ENCODE measurements at places on chromosomes 6 and 20.

- H3K27ac ChIP-seq = 0 out of 2 replicates have a peak overlapping the region, but pooled peaks have one; percentile 26
- no peak for DNase-seq
- H3K36me3 ChIP-seq = no peaks in the 10 kb centered on the region
- H3K4me1 ChIP-seq = peaks cover 5% of the 10 kb centered on the region
- H3K27me3 ChIP-seq = no peaks in the 10 kb centered on the region
Observed at GRCh38 chr6:100879317-100879716, 1.8 kb downstream of the ASCC3 start.

GRCh38 chr20:37406010-37406998 lies 60.4 kb downstream of the SRC start:
- H3K4me1 ChIP-seq = peaks cover 12% of the 10 kb centered on the region
- no peaks in the 10 kb centered on the region for H3K27me3 ChIP-seq
- peaks cover 13% of the 10 kb centered on the region for H3K36me3 ChIP-seq
- H3K27ac ChIP-seq = 0 out of 2 replicates have a peak overlapping the region, but pooled peaks have one; percentile 8
- peak overlapping the region; percentile 48 for H3K4me3 ChIP-seq
- DNase-seq = no peak

GRCh38 chr6:41697861-41698781 lies 37.3 kb downstream of the TFEB start:
- H3K27me3 ChIP-seq = no peaks in the 10 kb centered on the region
- no peak overlapping the region for H3K4me3 ChIP-seq
- no peaks in the 10 kb centered on the region for H3K4me1 ChIP-seq

GRCh38 chr6:138419766-138420165 lies 15.7 kb downstream of the HEBP2 start:
- H3K27me3 ChIP-seq = no peaks in the 10 kb centered on the region
- no peak overlapping the region for H3K4me3 ChIP-seq
- H3K27ac ChIP-seq = no peak overlapping the region

GRCh38 chr6:365835-366234 lies 25.7 kb upstream of the IRF4 start:
- H3K4me1 ChIP-seq = no peaks in the 10 kb centered on the region
- H3K27me3 ChIP-seq = no peaks in the 10 kb centered on the region
- H3K36me3 ChIP-seq = no peaks in the 10 kb centered on the region
- H3K27ac ChIP-seq = no peak overlapping the region

- no peaks in the 10 kb centered on the region for H3K36me3 ChIP-seq
- H3K4me1 ChIP-seq = peaks cover 6% of the 10 kb centered on the region
- DNase-seq = no peak
- peak overlapping the region; percentile 62 for H3K4me3 ChIP-seq
Observed at GRCh38 chr6:35317483-35318195, 20.0 kb downstream of the DEF6 start.

- no peak overlapping the region for H3K4me3 ChIP-seq
- H3K36me3 ChIP-seq = peaks cover 5% of the 10 kb centered on the region
- no peak for DNase-seq
- H3K27me3 ChIP-seq = no peaks in the 10 kb centered on the region
Observed at GRCh38 chr6:151041686-151042085, 176.2 kb downstream of the MTHFD1L start.

DNA sequence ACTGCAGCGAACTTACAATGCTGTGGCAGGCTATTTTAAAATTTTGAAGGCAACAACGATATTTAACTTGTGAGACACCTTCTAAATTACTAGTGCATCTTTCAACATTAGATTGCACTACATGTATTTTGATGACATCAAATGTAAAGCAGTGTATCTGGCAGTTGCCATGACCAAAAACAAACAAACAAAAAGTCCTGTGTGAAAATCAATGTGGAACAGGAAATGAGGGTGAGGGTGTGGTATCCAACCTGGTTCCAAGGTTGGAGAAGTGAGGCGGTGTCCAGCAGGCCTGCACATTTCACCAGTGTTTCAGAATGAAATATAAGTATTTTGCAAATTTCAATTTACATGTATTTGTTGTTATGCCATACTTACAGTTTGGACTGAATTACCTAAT lies 112.0 kb downstream of the LAMP5 start:
- DNase-seq = no peak
- H3K4me1 ChIP-seq = no peaks in the 10 kb centered on the region
- H3K4me3 ChIP-seq = no peak overlapping the region
- no peaks in the 10 kb centered on the region for H3K36me3 ChIP-seq

- H3K36me3 ChIP-seq = no peaks in the 10 kb centered on the region
- H3K27me3 ChIP-seq = no peaks in the 10 kb centered on the region
- no peak overlapping the region for H3K27ac ChIP-seq
Observed at GRCh38 chr6:65452333-65452732, 254.7 kb downstream of the EYS start.

DNA sequence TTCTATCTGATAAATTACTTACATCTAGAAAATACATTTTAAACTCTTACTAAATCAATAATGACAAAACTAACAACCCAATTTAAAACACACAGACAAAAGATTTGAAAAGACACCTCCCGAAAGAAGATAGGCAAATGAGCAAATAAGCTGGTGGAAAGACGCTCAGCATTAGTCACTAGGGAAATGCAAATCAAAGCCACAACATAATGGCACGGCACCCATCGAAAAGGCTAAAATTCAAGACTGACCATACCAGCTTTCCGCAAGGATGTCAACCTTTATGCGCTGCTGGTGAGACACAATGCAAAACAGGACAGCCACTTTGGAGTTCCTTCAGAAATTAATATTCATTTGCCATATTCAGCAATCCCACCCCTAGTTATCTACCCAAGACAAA lies 25.9 kb downstream of the TAF4 start:
- peaks cover 11% of the 10 kb centered on the region for H3K4me1 ChIP-seq
- DNase-seq = no peak
- no peaks in the 10 kb centered on the region for H3K36me3 ChIP-seq
- H3K27me3 ChIP-seq = no peaks in the 10 kb centered on the region
- no peak overlapping the region for H3K27ac ChIP-seq
- no peak overlapping the region for H3K4me3 ChIP-seq

- no peaks in the 10 kb centered on the region for H3K27me3 ChIP-seq
- no peak overlapping the region for H3K4me3 ChIP-seq
- H3K36me3 ChIP-seq = no peaks in the 10 kb centered on the region
- H3K4me1 ChIP-seq = no peaks in the 10 kb centered on the region
- no peak for DNase-seq
Observed at GRCh38 chr6:139699335-139699734, 324.9 kb upstream of the CITED2 start.

GRCh38 chr20:9172851-9173250 lies 104.0 kb downstream of the PLCB4 start:
- DNase-seq = no peak
- H3K27me3 ChIP-seq = no peaks in the 10 kb centered on the region
- H3K36me3 ChIP-seq = no peaks in the 10 kb centered on the region
- no peak overlapping the region for H3K4me3 ChIP-seq
- H3K4me1 ChIP-seq = no peaks in the 10 kb centered on the region
- no peak overlapping the region for H3K27ac ChIP-seq

GRCh38 chr6:111367393-111368088 lies 115.5 kb downstream of the REV3L start:
- H3K4me3 ChIP-seq = no peak overlapping the region
- no peak overlapping the region for H3K27ac ChIP-seq
- H3K4me1 ChIP-seq = no peaks in the 10 kb centered on the region

DNA sequence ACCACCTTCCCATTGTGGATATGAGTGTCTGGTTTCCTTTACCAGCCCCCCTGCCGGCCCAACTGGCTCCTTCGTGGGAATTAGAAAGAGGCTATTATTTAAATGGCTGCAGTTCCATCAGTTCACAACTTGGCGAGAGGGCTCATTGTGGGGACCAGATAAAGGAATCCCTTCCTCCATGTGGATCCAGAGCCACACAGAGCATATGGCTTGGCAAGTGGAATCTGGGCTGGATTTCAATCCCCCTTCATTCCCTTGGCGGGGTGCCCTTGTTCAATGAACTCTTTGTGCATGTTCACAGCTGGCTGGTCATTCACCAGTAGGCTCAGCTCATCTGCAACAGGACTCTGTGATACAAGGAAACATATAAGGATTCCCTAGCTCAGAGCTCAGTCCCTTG lies 140.6 kb downstream of the OPN5 start:
- H3K27me3 ChIP-seq = no peaks in the 10 kb centered on the region
- DNase-seq = no peak
- H3K27ac ChIP-seq = no peak overlapping the region
- H3K36me3 ChIP-seq = no peaks in the 10 kb centered on the region
- no peak overlapping the region for H3K4me3 ChIP-seq
- H3K4me1 ChIP-seq = peaks cover 3% of the 10 kb centered on the region

DNA sequence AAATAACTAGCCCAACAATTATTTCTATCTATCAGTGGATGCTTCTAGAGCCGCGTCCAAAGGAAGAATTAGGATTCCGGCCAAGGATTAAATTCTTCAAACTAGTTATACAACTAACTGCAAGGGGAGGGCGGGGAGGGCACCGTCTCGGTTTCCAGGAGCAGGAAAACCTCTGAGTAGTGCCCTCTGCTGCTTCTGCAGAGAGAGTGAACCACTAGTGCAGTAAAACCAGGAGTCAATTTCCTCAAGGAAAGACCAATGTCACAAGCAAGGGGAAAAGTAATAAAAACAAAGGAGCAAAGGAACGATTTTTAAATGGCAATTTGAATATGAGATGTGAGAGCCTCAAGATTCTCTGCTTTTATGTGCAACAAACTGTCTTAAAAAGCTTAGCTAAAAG lies 16.5 kb upstream of the UBE2J1 start:
- no peaks in the 10 kb centered on the region for H3K4me1 ChIP-seq
- no peak for DNase-seq
- H3K36me3 ChIP-seq = 0 out of 2 replicates have a peak, but pooled peaks cover 5% of the 10 kb centered on the region
- no peak overlapping the region for H3K4me3 ChIP-seq

- no peaks in the 10 kb centered on the region for H3K27me3 ChIP-seq
- no peaks in the 10 kb centered on the region for H3K4me1 ChIP-seq
- H3K4me3 ChIP-seq = no peak overlapping the region
- H3K27ac ChIP-seq = no peak overlapping the region
- no peaks in the 10 kb centered on the region for H3K36me3 ChIP-seq
Observed at GRCh38 chr6:140068801-140069200, 694.4 kb upstream of the CITED2 start.

GRCh38 chr6:55450005-55450404 lies 122.7 kb downstream of the GFRAL start:
- no peaks in the 10 kb centered on the region for H3K36me3 ChIP-seq
- H3K27ac ChIP-seq = no peak overlapping the region
- no peak for DNase-seq
- no peaks in the 10 kb centered on the region for H3K27me3 ChIP-seq
- H3K4me3 ChIP-seq = no peak overlapping the region

GRCh38 chr20:63357921-63358905 lies 2.9 kb downstream of the CHRNA4 start:
- peaks cover 19% of the 10 kb centered on the region for H3K27me3 ChIP-seq
- no peak for DNase-seq
- no peaks in the 10 kb centered on the region for H3K36me3 ChIP-seq

- no peak for DNase-seq
- H3K36me3 ChIP-seq = no peaks in the 10 kb centered on the region
- H3K4me3 ChIP-seq = no peak overlapping the region
- no peaks in the 10 kb centered on the region for H3K27me3 ChIP-seq
- no peak overlapping the region for H3K27ac ChIP-seq
Observed at GRCh38 chr20:3874194-3874844, 14.9 kb upstream of the PANK2 start.

GRCh38 chr6:54188846-54189245 lies 77.6 kb downstream of the MLIP start:
- no peaks in the 10 kb centered on the region for H3K36me3 ChIP-seq
- no peak for DNase-seq

DNA sequence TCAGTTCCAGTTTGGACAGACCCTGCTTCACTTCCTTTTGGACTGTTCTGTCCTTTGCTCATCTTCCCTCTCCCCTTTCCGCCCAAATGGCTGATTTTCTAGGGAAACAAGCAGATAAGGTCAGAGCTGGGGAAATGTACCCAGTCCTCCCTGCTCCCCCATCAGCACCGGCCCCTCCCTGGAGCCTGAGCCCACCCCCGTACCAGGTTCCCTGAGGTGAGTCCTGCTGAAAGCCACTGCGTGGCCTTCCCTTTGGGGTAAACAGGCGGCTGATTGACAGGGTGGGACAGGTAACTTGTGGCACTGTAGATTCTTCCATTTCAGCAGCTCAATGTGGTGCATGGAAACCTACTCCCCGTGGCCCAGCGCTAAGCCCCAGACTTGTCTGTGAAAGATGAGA lies 70.5 kb downstream of the NPEPL1 start:
- H3K4me1 ChIP-seq = no peaks in the 10 kb centered on the region
- no peak overlapping the region for H3K4me3 ChIP-seq
- no peaks in the 10 kb centered on the region for H3K27me3 ChIP-seq

GRCh38 chr6:90444160-90444714 lies 142.6 kb downstream of the MAP3K7 start:
- no peaks in the 10 kb centered on the region for H3K36me3 ChIP-seq
- no peak overlapping the region for H3K4me3 ChIP-seq
- DNase-seq = no peak
- no peaks in the 10 kb centered on the region for H3K27me3 ChIP-seq
- H3K27ac ChIP-seq = no peak overlapping the region

GRCh38 chr6:118371955-118372354 lies 176.1 kb upstream of the PLN start:
- DNase-seq = no peak
- H3K27ac ChIP-seq = no peak overlapping the region
- H3K36me3 ChIP-seq = no peaks in the 10 kb centered on the region
- H3K4me3 ChIP-seq = no peak overlapping the region
- H3K4me1 ChIP-seq = no peaks in the 10 kb centered on the region
